ENCODE measurements at places on chromosomes 12 and 14.

DNA sequence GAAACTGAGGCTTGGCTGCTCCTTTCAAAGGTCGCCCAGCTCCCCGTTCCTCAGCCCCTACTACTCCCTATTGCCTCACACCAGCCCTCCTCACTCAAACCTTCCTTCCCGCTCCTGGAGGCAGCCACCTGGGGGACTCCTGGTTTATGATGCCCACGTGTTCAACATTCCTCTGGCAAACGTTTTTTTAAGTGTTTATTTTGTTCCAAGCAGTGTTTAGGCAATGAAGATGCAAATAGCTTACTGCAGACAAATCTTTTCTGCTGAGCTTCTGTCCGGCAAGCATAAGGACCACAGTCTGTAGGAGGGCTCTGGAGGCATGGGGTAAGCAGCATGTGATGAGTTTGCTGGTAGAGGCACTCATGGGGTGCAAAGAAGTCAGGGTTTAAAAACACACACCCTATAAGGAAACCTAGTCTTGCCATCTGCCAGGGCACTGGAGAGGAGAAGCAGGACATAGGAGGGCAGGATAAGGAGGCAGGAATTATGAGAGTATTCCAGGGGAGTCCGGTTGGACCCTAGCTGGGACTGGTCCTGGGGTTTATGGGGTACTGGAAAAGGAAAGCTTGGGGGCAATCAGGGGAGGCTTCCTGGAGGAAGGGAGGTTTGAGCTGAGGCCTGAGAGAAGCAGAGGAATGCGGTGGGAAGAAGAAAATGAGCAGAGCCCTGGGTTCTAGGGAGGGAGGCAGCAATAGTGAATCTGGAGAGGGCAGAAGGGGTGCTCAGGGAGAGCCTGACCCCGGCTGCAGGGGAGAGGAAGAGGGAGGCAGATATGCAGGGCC is 123.3 kb downstream of the NCOR2 start:
- DNase-seq = no peak

DNA sequence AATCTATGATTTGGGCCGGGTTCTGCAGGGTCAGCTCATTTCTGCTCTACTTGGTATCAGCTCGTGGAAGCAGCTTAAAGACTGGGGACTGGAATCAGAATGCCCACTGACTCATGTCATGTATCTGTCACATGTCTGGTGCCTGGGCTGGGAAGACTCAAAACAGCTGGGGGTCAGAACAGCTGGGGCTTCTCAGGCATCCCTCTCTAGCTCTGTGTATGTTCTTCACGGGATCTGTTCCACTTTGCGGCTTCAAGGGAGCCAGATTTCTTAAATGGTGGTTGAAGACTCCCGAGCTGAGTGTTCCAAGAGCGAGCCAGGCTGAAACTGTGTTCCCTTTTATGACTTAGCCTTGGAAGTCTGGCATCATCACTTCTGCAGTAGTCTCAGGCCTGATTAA is 11.9 kb downstream of the AEBP2 start:
- DNase-seq = no peak

DNA sequence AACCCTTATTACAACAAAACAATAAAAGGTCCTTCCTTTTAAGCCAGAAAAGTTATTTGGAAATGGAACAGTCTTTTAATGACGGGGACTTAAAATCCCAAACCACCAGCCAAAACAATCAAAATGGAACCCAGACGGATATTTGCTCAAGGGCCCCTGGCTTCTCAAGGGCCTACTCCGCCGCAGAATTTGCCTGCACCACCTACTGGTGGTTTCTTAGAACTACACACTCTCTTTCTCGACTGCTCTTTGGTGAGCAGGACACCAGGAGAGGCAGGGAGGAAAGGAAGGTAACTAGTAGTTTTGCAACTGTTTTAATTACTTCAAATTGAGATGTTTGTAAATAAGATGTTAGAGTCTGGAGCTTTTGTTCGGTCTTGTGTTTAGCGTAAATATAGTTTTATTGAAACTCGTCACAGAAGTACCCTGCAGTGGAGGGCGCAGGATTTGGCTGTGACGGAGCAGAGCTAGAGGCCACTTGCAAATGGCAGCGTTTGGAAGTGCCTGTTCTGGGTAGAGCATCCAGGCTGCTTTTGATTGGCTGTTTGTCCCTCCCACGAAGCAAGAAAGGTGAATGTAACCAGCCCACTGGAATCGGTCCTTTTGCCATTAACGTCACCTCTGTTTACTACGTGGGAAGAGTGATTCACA is 238.5 kb downstream of the CACNA1C start:
- no peak for DNase-seq

GRCh38 chr12:53251477-53252348 is 16.4 kb upstream of the ESPL1 start:
- DNase-seq = peak; percentile 88

DNA sequence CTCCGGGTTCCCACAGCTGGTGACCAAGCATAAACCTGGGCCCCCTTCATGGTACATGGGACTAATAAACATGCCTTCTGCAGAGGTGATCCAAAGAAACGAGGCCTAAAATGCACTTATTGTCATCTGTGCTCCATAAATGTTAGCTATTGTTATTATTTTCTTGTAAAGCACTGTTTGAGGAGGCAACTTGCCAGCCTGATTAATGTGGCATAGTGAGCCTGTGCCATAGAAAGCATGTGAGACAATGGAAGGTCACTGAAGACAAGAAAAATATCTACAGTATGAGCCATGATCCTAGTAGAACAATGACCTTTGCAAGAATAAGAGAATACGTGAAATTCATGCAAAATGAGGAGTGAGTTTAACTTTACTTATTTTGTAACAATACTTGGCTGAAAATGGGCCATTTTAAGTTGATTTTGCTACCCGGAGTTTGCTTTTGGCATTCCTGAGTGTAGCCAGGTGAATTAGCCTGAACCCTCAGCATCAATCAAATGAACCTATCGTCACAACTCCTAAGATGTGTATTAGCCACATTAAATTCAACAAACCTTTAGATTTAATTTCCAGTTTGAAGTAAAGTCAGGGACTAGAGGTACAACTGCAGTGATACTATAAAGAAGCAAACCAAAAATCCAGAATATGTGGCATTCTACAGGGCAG is 52.2 kb downstream of the CPM start:
- no peak for DNase-seq

GRCh38 chr12:65889144-65889880 is 65.0 kb downstream of the HMGA2 start:
- no peak for DNase-seq

- no peak for DNase-seq
Measured at GRCh38 chr14:56004786-56005185, 113.4 kb upstream of the PELI2 start.

GRCh38 chr12:107130830-107131611 is 37.7 kb upstream of the CRY1 start:
- DNase-seq = no peak

- no peak for DNase-seq
Measured at GRCh38 chr14:94793901-94794300, 24.0 kb upstream of the GSC start.

DNA sequence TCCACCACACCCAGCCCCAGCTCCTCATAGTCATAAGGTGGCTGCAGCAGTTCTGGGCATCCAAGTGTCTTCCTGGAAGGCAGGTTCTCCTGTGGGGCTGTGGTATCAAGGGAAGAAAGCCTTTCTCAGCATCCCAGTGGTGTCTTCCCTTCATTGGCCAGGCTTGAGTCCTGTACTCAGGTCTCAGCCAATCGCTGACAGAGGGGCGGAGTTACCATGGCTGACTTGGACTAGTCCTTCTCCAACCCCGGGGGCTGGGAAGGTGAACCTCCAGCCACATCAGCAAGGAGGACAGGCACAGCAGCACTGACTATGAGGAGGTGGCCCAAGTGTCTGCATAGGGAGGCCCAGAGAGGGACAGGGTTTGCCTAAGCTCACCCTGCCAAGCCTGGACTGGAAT is 64.0 kb upstream of the SLC24A4 start:
- no peak for DNase-seq

DNA sequence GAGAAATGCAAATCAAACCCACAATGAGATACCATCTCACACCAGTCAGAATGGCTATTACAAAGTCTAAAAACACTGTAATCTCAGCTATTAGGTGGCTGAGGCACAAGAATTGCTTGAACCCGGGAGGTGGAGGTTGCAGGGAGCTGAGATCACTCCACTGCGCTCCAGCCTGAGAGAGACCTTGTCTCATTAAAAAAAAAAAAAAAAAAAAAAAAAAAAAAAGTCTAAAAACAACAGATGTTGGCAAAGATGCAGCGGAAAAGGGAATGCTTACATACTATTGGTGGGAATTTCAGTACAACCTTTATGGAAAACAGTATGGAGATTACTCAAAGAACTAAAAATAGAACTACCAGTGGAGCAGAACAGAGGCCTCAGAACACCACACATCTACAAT is 19.0 kb upstream of the ATF7 start:
- DNase-seq = no peak

- no peak for DNase-seq
Measured at GRCh38 chr12:13049816-13050215, 5.6 kb downstream of the FAM234B start.

GRCh38 chr12:13347241-13348043 is 150.9 kb downstream of the EMP1 start:
- no peak for DNase-seq

- DNase-seq = no peak
Measured at GRCh38 chr12:130646716-130647370, 69.3 kb downstream of the RIMBP2 start.

- no peak for DNase-seq
Measured at GRCh38 chr12:114397978-114398881, 7.7 kb downstream of the TBX5 start.

- no peak for DNase-seq
Measured at GRCh38 chr12:43349863-43350262, 202.1 kb downstream of the ADAMTS20 start.

- no peak for DNase-seq
Measured at GRCh38 chr12:106981788-106982187, 5.2 kb downstream of the MTERF2 start.

DNA sequence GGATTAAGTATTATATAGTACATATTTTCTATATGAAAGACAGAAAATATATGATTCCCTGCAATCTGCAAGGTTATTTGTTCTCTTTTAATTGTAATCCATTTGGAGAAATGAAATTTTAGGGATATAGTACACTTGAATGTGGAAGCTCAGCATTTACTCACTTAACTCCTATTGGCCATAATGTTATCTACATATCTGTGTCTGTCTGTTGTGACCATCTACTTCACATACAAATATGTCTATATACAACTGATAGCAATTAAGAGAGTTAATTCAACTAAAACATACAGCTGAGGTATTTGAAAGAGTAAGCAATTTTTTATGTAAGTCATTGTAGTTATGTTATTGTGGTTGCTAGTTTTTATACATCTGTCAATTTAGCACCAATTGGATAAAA is 12.9 kb downstream of the FOXG1 start:
- DNase-seq = no peak

- DNase-seq = no peak
Measured at GRCh38 chr12:102685841-102686240, 205.5 kb upstream of the IGF1 start.

GRCh38 chr14:35044939-35045797 is 904 bp upstream of the FAM177A1 start:
- DNase-seq = no peak

DNA sequence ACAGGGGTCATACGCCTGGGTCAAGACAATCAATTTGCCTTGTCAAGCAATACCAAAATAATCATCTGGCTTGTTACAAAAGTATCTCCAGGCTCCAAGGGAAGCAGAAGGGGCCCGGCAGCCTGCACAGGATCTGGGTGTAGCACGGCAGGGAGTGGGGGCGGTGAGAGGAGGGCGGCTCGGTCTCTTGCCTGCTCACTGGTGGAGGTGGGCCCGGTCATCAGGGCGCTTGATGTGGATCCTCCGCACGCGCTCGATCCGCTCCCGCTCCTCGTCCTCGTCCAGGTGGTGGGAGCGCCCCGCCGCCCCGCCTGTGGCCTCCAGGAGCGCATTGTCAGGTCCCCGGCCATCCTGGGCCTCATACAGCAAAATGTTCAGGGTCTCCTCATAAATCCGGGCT is 25.7 kb downstream of the KCTD10 start:
- DNase-seq = no peak

- DNase-seq = no peak
Measured at GRCh38 chr12:62805517-62805916, 129.4 kb downstream of the PPM1H start.

DNA sequence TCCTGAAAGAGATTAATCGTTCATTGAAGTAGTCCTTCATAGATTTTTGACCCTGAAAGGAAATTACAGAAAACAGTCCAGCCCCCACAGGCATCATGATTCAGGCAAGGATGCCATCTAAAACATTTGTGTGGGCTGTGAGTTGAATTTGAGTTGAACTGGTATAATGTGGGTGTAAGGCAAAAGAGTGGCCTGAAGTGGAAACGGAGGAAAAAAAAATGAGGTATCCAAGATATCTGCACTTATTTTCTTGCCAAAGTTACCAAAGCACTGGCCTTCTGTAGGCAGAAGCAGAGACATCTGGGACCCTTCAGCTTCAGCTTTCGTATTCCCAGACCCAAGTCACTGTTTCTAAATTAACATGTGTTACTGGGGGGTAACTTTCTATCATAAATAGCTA is 105.1 kb upstream of the DIO2 start:
- no peak for DNase-seq

- no peak for DNase-seq
Measured at GRCh38 chr14:59363531-59364226, 101.5 kb downstream of the GPR135 start.

DNA sequence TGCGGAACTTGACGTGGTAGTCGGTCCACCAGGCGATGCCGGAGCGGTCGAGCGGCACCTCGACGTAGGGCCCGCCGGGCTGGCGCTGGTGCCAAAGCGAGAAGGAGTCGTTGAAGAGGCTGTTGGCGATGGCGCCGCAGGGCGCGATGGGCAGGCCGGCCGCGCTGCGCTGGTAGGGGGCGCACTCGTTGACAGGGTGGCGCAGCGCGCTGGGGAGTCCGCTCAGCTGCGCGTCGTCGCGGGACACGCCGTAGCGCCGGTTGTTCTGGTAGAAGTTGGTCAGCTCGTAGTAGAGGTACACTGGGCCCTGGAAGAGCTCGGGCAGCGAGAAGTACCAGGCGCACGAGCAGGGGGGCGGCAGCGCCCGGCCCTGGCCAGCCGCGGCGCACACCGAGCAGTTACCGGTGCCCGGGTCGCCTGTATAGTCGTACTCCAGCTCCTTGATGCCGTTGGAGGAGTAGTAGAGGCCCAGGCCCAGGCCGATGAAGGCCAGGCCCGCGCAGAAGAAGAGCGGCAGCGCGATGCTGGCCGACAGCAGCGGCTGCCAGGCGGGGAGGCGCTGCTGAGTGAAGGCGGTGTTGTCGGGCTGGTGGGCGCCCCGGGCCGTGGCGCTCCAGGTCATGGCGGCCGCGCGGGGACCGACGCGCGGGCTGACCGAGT is 482 bp downstream of the TMEM30B start:
- DNase-seq = peak; percentile 73

DNA sequence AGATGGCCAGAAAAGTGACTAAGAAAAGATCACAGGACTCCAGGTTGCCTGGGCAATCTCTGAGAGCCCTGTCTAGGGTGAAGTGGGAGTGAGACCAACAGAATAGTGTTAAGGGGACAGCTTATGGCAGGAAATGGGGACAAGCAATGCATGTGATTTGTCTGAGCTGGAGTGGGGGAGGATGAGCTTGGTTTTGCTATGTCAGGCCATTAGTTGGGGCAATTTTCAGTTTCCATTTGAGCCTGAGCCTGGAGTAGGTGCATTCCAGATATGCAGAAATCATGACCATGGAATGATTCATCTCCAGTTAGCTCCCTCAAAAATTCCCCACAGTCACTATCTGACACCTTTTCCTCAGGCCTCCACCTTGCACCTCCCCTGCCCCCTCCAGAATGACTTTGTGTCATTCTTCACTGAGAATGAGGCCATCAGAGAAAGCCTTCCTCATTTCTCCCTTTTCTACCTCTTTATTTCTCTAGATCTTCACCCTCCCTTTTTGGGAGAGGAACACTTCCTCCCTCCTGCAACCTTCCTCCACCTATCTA is 150.9 kb upstream of the PLEKHG7 start:
- no peak for DNase-seq

GRCh38 chr12:65695113-65695865 is 129.0 kb upstream of the HMGA2 start:
- DNase-seq = peak; percentile 63

All from sciatic nerve (tissue), 2 donors.